ENCODE measurements at places on chromosomes 7 and 10. TPM values are rescaled to one million over a fixed set of nuclear protein-coding genes. Genes with fewer than 3 reads are reported as not detected.

GARIN1A gene
- 0.47 TPM for total RNA-seq

PGAM2 gene
- not detected for total RNA-seq

- H3K4me1 ChIP-seq, result no peaks in the 10 kb centered on the region
- DNase-seq, result no peak
- no peaks in the 10 kb centered on the region for H3K36me3 ChIP-seq
- H3K27me3 ChIP-seq, result no peaks in the 10 kb centered on the region
- H3K4me3 ChIP-seq, result no peak overlapping the region
- H3K27ac ChIP-seq, result no peak overlapping the region
Measured at GRCh38 chr7:71311576-71311975, 179.6 kb downstream of the GALNT17 start.

DNA sequence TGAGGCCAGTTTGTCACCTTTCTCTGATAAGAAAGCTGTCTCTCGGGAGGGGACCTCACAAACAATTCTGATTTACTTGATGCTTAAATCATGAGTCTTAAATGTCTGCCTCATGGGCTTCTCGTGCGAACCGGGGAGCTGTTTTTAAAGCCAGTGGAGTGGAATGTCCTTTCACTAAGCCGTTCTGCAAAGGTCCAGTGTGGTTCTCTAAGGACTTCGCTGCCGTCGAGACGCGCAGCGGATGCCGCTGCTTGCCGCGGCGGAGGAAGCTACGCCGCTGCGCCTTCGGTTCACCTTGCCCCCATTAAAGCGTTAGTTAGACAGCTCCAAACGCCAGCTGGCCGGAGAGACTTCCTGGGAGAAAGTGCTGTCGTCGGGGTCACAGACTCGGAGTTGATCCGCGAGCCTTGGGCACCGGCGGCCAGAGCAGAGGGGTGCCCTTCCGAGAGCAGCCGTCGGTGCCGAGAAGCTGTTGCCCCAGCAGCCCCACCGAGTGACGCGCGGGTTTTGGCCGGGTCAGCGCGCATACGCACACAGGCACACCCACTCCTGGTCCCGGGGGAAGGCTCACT lies 1.3 kb upstream of the HMX3 start:
- H3K36me3 ChIP-seq, result peaks cover 5% of the 10 kb centered on the region
- peaks cover 90% of the 10 kb centered on the region for H3K27me3 ChIP-seq
- H3K4me3 ChIP-seq, result peak overlapping the region; percentile 35
- peaks cover 31% of the 10 kb centered on the region for H3K4me1 ChIP-seq

- no peak for DNase-seq
- no peaks in the 10 kb centered on the region for H3K4me1 ChIP-seq
- H3K27me3 ChIP-seq, result no peaks in the 10 kb centered on the region
- no peak overlapping the region for H3K27ac ChIP-seq
Measured at GRCh38 chr10:36195364-36195763, 553.3 kb upstream of the FZD8 start.

GIMAP5 gene
- total RNA-seq, result 41.0 TPM
